Peyer's patch (tissue), 4 donors: ENCODE measurements at places on chromosomes 5 and 9. TPM values are rescaled to one million over a fixed set of nuclear protein-coding genes. Genes with fewer than 3 reads are reported as not detected.

Gene COL23A1
- 1.2 TPM for total RNA-seq

Gene NFIB
- 89.7 TPM for total RNA-seq

Gene SLC27A6
- not detected for total RNA-seq

Gene TYRP1
- total RNA-seq: 0.70 TPM

Gene ACOT12
- total RNA-seq: not detected

Gene NIM1K
- total RNA-seq: not detected

DNA sequence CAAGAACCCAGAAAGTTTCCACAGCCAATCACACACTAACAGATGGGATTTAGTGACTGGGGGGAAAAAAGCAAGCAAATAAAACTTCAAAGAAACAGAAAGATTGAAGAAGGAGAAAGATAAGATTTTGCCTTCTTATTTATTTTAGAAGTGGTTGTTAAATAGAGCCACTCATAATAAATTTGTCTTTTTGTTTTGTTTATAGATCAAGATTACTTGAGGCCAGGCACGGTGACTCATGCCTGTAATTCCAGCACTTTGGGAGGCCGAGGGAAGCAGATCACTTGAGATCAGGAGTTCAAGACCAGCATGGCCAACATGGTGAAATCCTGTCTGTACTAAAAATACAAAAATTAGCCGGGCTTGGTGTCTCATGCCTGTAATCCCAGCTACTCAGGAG, 94.9 kb upstream of the RANBP3L start:
- no peaks in the 10 kb centered on the region for H3K4me1 ChIP-seq
- no peak for DNase-seq
- H3K4me3 ChIP-seq: no peak overlapping the region
- H3K36me3 ChIP-seq: no peaks in the 10 kb centered on the region
- no peaks in the 10 kb centered on the region for H3K27me3 ChIP-seq
- no peak overlapping the region for H3K27ac ChIP-seq

GRCh38 chr5:78922879-78923621, 62.1 kb downstream of the ARSB start:
- H3K4me3 ChIP-seq: no peak overlapping the region
- DNase-seq: no peak
- no peak overlapping the region for H3K27ac ChIP-seq
- H3K36me3 ChIP-seq: no peaks in the 10 kb centered on the region
- H3K27me3 ChIP-seq: no peaks in the 10 kb centered on the region

- H3K27ac ChIP-seq: no peak overlapping the region
- H3K4me1 ChIP-seq: no peaks in the 10 kb centered on the region
- no peak for DNase-seq
- H3K27me3 ChIP-seq: no peaks in the 10 kb centered on the region
Observed at GRCh38 chr5:78765756-78766411, 117.3 kb upstream of the LHFPL2 start.

DNA sequence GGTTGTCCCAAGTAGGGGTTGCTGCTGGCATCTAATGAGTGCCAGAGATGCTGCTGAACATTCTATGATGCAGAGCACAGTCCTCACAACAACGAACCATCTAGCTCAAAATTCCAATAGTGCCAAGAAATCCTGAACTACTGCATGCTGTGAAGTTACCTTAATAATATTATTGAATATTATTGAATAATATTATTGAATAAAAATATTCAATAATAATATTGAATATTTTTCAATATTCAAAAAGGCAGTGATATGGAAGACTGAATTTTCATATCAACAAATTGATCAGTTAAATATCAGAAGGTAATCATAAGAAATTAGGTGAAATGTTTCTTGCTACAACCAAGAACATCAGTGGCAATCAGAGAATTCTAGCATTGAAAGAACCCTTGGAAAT, 2.8 kb downstream of the HTR4 start:
- no peak overlapping the region for H3K27ac ChIP-seq
- H3K27me3 ChIP-seq: no peaks in the 10 kb centered on the region
- no peak for DNase-seq

- H3K27ac ChIP-seq: no peak overlapping the region
- peaks cover 53% of the 10 kb centered on the region for H3K27me3 ChIP-seq
- peaks cover 9% of the 10 kb centered on the region for H3K4me1 ChIP-seq
- DNase-seq: peak; percentile 84
- H3K4me3 ChIP-seq: peak overlapping the region; percentile 37
- H3K36me3 ChIP-seq: no peaks in the 10 kb centered on the region
Observed at GRCh38 chr9:21965401-21965951, 28.7 kb downstream of the CDKN2A start.

GRCh38 chr9:385818-386398, 171.2 kb downstream of the DOCK8 start:
- no peaks in the 10 kb centered on the region for H3K36me3 ChIP-seq
- no peak overlapping the region for H3K4me3 ChIP-seq
- DNase-seq: no peak
- H3K27me3 ChIP-seq: no peaks in the 10 kb centered on the region
- no peak overlapping the region for H3K27ac ChIP-seq

- no peak overlapping the region for H3K4me3 ChIP-seq
- H3K4me1 ChIP-seq: no peaks in the 10 kb centered on the region
- no peak overlapping the region for H3K27ac ChIP-seq
Observed at GRCh38 chr9:129422843-129423192, 198.1 kb downstream of the C9orf50 start.
